ENCODE measurements at places on chromosomes 1 and 21.

GRCh38 chr1:240093120-240093961 is 1.7 kb downstream of the FMN2 start:
- no peak for DNase-seq

DNA sequence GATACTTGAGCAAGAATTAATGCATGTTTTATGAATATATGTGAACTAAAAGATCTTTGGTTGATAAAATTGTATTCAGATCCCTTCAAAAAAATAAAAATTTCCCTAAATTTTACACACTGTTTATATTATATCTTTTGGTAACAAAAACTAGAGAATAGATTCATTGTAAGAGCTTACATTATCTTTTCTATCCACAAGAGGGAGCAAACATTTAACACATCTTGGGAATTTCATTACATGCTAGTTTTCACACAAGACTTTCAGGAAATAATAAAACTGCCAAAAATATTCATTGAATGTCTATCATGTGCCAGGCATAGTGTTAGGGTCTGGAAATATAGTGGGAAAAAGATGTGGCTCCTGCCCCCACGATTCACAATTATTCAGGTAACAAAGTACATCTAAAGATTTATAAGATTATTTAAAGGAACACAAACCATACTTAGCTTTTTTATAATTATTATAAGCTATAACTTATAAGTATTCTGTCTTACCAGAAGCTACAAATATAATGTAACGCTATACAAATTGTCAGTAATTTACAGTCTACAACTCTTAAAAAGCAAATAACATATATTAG is 30.6 kb downstream of the FAF1 start:
- DNase-seq = no peak

DNA sequence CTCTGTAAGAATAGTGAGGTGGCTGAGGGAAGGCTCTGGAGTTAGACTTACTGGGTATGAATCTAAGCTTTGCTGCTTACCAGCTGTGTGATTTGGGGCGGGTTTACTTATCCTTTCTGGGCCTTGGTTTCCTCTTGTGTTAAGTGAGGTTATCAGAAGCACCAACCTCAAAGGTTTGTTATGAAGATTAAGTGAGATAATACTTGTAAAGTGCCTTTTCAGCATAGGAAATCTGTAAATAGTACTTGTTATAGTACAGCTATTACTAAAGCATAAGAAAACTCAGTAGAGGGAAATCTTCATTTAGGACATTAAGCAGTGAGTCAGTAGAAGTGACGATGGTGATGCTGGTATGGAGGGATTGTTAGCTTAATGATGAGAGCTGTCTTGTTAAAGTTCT is 12.1 kb downstream of the HHAT start:
- DNase-seq = no peak

GRCh38 chr1:157965584-157965983 is 27.9 kb upstream of the KIRREL1 start:
- no peak for DNase-seq

DNA sequence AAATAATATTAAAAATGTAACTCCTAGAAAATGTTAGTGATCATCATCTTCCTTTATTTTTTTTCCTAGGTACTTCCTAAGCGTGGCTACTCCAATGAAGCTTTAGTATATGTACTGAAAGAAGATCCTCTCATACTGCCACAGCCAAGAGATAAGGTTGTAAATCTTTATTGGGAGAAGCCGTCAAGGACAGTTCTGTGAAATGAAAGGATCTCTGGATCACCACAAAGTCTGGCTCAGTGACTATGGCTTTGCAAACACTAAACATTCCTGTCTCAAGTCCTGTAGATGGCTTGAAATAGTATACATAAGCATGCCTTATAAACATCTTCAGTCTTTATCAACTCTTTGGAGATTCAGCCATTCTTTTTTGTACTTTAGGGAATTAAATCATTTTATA is 61.2 kb upstream of the DPH5 start:
- no peak for DNase-seq

GRCh38 chr1:15409388-15410222 is at the start of gene EFHD2:
EFHD2 (plus strand) TSS chr1:15409888; CDS start chr1:15409972, 84 bp downstream.
- DNase-seq = peak; percentile 84

DNA sequence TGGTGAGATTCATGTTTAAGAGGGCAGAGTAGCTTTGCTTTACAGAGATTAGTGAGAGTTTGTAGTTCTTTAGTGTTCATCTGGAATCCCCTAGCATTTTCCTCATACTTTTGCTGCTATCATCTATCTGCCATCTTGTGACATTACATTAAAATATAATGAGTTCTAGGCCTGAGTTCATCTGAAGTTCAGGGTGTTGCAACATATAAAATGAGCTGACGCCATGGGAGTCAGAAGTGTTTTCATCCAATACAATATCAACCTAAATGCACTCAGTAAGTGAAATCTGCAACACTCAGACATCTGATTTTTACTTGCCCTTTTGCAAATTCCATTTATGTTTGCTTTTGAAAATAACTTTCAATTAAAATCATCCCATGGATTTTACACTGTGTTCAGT is 153.8 kb downstream of the NTNG1 start:
- no peak for DNase-seq

DNA sequence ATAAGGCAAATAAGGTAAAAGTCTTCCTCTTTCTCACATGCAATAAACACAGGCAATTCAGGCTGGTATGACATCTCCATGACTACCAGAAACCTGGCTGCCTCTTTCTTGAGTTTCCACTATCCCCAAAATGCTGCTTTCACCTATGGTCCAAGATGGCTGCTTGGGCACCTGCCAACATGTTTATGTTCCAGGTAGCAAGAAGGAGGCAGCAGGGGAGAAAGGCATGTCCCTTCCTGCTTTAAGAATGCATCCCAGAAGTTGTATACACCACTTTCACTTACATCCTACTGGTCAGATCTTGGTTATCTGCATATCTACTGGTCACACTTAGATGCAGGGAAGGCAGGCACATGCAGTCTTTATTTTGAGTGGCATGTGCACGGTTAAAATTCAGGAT is 19.4 kb upstream of the ACOT11 start:
- DNase-seq = no peak

DNA sequence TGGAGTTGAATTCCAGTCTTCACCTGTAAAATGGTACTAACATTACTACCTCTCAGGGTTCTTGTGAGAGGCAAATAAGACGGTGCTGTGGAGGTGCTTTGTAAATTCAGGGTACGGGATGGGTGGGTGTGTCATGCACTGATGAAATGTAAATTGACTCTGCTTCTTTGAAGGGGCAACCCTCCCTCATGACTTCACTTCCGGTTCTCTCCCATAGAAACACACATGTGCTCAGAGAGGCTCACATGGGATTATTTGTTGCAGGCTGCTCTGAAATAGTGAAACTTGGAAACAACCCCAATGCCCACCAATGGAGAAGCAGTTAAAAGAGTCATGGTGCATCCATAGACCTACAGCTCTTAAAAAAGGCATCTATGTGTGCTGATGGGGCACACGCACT is 44.9 kb upstream of the SCMH1 start:
- no peak for DNase-seq

GRCh38 chr1:203140743-203141520 is 13.4 kb downstream of the ADORA1 start:
- DNase-seq = no peak

DNA sequence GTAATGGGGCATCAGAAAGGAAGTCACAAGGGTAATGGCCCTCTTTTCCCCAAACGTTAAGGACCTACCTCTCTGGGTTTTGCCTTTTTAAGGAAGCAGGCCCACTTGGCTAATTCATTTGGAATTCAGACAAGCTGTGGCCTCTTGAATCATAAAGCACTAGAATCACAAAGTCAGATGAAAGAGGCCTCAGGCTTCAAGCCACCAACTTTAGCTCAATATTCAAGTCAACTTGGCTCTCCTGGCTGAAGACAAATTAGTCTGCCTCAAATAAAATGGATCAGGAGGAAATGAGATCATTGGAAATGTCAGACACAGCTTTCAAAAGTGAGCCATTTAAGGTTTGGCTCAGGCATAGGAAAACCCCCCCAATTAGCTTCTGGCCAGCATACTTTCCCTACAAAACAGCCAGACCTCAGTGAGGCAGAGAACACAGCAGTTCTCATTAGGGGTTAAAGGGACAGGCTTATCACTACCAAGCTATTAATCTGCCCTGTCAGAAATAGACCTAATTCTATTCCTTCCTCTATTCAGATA is 34.3 kb downstream of the SLC35D1 start:
- DNase-seq = no peak

GRCh38 chr21:43906585-43907370 is 41.8 kb downstream of the AGPAT3 start:
- DNase-seq = no peak

- DNase-seq = no peak
These were observed at the start of gene SELENBP1 for GRCh38 chr1:151372058-151372934. SELENBP1 (minus strand) TSS chr1:151372705; CDS start chr1:151372641, 64 bp downstream.

DNA sequence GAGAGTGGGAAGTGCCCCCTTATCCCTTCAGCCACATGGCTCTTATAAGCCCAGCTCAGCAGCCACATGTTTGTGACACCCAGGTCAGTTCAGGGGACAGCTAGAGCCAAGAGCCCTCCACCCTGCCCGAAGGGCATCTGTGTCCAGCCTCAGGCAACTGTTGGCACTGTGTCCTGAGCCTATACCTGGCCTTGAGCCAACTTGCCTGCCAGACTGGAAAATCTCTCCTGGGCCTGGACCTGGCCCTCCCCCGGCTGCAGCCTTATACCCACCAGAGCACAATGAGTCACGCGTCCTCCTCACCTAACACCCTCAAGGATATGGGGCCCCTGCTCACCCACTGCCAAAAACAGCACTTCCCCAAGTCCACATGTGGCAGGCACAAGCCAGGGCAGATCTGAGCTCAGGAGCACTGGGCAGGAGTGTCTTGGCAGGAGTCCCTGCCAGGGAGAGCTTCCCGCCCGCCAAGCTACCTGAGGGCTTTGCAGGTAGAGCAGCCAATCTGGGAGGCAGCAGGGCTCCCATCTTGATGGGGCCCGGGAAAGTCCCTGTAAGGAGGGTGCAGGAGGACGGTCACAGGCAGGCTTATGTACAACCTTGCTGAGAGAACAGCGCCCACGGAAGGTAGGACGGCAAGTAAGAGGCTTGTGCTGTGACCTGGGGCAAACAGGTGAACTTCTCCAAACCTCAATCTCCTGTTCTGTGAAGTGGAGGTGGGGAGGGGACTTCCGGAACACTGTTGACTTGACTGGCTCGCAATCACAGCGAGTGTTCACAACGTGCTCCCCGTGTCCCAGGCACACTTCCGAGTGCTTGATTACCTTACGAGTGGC is 19.8 kb upstream of the HSPG2 start:
- DNase-seq = peak; percentile 37

DNA sequence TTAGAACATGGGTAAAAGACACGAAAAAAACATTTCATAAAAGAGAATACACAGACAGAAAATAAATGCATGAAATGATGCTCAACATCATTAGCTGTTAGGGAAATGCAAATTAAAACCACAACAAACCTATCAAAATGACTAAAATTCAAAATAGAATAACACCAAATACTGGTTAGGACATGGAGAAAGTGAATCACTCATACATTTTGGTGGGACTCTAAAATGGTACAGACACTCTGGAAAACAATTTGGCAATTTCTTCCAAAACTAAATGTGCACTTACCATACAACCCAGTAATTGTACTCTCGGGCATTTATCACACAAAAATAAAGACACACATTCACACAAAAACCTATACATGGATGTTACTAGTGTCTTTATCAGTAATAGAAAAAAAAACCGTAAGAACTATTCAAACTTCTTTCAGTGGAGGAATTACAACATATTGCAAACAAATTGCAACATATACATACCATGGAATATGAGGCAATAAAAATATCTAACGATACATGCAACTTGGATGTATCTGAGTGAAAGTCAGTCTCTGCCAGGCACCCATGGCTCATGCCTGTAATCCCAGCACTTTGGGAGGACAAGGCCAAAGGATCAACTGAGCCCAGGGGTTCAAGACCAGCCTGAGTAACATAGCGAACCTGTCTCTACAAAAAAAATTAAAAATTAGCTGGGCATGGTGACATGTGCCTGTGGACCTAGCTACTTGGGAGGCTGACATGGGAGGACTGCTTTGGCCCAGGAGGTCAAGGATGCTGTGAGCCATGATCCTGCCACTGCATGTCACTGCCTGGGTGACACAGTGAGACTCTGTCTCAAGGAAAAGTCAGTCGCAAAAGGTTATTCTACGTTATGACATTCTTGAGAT is 19.6 kb downstream of the HSF2BP start:
- DNase-seq = no peak

DNA sequence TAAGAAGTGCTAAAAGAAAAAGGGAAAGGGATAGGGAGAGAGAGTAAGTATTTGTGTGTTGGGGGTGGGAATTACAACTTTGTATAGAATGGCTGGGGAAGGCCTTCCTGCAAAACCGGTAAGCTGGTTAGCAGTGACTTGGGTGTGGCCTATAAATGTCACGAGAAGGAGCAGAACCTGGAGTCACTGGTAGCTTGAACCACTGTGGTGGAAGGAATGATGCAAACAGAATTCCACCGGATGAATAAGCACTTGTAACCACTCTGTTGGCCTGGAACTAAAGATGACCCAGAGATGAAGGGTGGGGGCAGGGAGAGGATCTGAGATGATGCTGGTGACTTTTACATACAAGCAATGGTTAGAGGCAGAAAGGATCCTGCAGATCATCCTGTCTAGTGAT is 8.9 kb downstream of the XKR8 start:
- DNase-seq = no peak

- DNase-seq = no peak
These were observed 159.4 kb downstream of the BARHL2 start for GRCh38 chr1:90557706-90558105.

GRCh38 chr1:16205891-16206546 is 6.4 kb downstream of the ARHGEF19 start:
- no peak for DNase-seq

GRCh38 chr1:26373281-26373680 is 731 bp upstream of the ZNF683 start:
- peak; percentile 23 for DNase-seq

DNA sequence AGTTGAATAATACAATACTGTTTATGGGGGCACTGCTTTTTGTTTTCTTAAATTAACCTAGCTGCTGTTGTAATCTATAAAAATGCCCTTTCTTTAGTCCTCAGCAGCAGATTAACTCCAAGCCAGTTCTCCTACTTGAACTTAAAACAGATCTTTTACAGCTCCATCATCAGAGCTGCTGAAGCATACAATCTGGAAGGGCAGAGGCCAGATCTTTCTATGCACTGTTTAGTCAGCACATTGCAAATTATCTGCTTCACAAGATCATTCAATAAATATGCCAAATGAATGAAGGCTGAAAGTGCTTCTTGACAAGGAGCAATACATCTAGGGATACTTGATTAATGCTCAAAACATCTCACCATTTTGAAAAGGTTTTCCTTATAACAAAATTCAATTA is 115.8 kb downstream of the PLPPR5 start:
- DNase-seq = no peak

GRCh38 chr1:53104289-53104913 is 38.0 kb downstream of the SLC1A7 start:
- no peak for DNase-seq
